ENCODE measurements at places on chromosomes 3 and 15.
A peak's percentile ranks its signal among the peaks of the same experiment; 100 is the strongest.

DNA sequence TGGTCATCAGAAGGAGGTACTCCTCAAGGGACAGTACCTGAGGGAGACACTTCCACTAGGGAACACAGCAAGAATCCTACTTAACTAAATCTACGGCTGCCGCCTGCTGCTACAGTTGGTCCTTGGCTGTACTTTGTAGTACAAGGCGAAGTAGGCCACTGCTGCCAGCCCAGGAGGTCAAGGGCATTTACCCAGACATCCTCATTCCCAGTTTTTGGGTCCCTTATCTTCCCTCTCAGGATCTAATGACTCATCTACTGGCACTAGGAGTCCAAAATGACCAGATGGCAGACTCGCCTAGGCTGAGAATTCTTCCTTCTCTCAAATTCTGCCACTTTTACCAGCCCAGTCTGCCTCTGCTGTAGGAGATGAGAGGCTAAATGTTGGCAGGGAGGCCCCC is 27.1 kb upstream of the LAMP3 start:
- DNase-seq, result no peak

DNA sequence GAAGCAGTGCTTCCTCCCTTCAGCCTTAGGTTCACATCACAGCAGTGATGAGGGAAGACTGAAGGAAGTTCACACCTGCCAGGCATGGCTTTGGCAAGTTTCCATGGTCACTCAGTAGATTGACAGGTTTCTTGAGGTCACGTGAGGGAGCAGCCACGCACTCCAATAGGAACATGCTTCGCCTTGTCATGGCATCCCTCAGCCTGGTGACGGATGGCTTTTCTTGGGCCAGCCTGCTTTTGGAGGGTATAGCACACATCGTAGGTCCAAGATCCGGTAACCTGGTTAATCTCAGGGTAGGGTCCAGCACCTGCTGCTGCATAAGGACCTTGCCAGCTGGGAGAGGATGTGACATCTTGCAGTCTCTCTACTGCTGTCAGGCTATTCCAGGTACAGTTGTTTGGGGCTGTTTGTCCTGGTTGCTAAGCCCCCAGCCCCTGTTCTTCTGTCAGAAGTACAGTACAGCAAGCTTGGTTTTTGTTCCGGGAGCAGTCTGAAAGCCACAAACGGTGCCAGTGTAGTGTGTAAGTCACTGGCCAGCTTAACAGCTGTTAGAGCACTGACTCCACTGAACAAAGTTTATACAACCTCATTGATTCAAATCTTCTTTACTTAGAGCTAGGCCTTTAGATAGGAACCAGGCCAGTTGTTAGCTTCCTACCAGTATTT is 42.3 kb downstream of the PSMD6 start:
- DNase-seq, result no peak

GRCh38 chr3:55512571-55513343 is 25.7 kb upstream of the WNT5A start:
- DNase-seq, result no peak

DNA sequence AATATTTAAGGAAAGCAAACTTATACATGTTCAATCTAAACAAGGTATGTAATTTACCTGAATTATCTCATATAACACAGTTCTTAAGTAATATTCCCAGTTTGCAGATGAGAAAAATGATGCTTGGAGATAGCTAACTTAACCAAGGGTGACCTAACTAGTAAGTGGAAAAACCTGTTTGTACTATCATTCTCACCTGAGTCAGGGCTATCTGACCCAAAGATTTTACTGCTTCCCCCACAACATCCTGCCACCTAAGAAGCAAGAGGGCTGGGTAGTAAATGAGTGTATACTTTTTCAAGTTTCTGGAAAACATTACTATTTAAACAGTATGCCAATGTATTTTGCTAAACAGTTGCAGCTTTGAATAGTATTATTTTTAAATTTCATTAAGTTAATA is 10.6 kb downstream of the TP63 start:
- no peak for DNase-seq

GRCh38 chr3:10770981-10771380 is 45.0 kb upstream of the SLC6A11 start:
- no peak for DNase-seq

- DNase-seq, result no peak
These were observed 73.5 kb upstream of the DCP1A start for GRCh38 chr3:53420831-53421230.

GRCh38 chr3:195800240-195800639 is 11.5 kb downstream of the MUC4 start:
- no peak for DNase-seq

DNA sequence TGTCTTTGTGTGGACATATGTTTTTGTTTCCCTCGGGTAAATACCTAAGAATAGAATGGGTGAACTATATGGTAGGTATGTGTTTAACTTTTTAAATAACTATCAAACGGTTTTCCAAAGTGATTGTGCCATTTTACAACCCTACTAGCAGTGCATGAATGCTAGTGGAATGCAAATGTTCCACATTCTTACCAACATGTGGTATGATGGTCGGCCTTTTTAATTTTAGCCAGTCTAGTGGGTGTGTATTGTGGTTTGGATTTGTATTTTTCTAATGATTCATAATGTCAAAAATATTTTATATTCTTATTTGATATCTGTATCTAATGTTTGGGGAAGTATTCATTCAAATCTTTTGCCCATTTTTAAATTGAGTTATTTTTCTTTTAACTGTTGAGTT is 68.2 kb upstream of the SMAD3 start:
- DNase-seq, result no peak

GRCh38 chr15:33278816-33279612 is 31.8 kb upstream of the RYR3 start:
- DNase-seq, result no peak

DNA sequence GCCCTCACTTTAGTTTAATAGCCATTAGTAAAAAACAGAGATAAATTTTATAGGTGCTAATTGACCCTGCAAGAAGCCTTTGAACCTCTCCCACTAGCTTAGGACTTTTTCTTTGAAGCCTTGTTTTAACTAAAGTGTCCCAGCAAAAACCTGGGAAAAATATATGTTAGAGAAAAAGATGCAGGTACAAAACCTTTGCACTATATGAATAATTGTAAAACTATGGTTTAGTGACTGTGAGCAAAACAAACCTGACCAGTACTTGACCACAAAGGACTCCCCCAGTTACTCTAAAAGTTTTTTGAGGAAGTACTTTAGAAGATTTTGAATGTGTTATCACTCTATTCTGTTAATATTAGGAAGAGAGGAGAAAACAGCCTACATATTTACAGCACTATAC is 123.3 kb upstream of the TP63 start:
- peak; percentile 49 for DNase-seq

- DNase-seq, result no peak
These were observed 457.1 kb downstream of the MFSD1 start for GRCh38 chr3:159258934-159259333.

DNA sequence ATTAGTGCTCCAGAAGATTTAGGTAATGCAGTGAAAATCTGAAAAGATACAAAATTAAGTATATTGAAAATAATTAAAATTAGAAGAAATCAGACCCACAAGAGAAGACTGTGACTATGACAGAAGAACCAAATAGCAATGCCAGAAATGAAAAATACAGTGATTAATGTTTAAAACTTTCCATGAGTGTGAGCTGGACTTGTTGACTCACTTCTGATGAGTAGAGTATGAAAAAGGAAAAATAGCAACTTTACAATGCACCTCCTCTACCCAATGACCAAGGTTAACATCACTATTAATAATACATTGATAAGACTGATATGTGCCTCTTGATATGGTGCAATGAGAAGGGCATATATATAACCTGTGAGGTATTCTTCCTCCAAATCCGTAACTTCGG is 39.3 kb upstream of the SLC22A13 start:
- DNase-seq, result no peak

Measured in GM06990 (cell line).